ENCODE measurements at places on chromosomes 5 and 9. TPM values are rescaled to one million over a fixed set of nuclear protein-coding genes. Genes with fewer than 3 reads are reported as not detected.

C1QTNF3 gene
- total RNA-seq, result 11.3 TPM

POLE3 gene
- total RNA-seq, result 59.2 TPM

FXN gene
- total RNA-seq, result 11.5 TPM

PCDHGA6 gene
- 0.20 TPM for total RNA-seq

OR1Q1 gene
- not detected for total RNA-seq

DNA sequence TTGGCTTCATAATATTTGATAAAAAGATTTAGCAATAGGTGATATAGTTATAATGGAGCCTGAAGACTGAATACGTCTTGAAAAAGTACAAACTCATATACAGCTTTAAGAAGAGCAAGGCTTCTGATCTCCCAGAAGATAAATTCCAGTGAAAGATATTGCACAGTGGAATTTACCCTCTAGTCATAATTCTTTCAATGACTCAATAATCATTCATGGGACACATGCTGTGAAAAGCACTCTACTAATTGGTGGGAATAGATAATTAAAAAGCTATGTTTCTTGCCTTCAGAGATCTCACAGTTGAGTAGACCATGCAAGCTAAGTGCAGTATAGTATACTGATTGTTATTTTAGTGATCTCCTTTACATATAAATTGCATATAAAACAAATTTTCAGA is 538.6 kb upstream of the CYLC2 start:
- no peak for DNase-seq
- H3K4me1 ChIP-seq, result no peaks in the 10 kb centered on the region
- no peak overlapping the region for H3K27ac ChIP-seq
- no peak overlapping the region for H3K4me3 ChIP-seq
- H3K36me3 ChIP-seq, result no peaks in the 10 kb centered on the region

- no peak overlapping the region for H3K27ac ChIP-seq
- no peak for DNase-seq
- no peak overlapping the region for H3K4me3 ChIP-seq
- H3K36me3 ChIP-seq, result no peaks in the 10 kb centered on the region
Observed at GRCh38 chr9:79151791-79152190, 420.0 kb upstream of the TLE4 start.

- peaks cover 37% of the 10 kb centered on the region for H3K4me1 ChIP-seq
- H3K27me3 ChIP-seq, result no peaks in the 10 kb centered on the region
- DNase-seq, result peak; percentile 51
- H3K4me3 ChIP-seq, result no peak overlapping the region
- no peaks in the 10 kb centered on the region for H3K36me3 ChIP-seq
Observed at GRCh38 chr5:181181650-181182565, 23.1 kb downstream of the TRIM7 start.

DNA sequence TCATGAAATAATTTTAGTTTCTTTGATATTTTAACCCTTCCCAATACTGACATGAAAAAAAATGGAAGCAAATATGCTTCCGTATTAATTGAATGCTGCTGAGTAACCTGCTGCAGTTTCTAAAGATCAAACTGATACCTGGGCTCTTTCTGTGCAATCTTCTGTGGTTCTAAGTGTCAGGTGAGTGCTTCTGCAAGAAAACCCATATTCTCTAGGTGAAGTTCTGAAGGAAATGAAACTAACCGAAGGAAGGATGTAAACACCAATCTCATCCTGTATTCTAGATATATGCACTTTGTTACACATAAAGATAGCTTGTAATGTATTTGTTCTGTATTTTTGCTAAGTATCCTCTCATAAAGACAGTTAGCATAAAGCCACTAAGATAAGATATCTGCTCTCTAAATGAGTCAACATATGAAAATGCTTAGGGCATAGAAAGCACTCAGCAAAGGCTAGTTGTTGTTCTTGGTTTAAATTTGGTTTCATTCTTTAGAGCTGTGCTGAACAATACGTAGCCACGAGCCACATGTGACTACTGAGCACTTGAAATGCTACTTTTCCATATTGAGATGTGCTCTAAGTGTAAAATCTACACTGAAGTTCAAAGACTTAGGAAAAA is 52.0 kb downstream of the ITGA2 start:
- H3K4me3 ChIP-seq, result peak overlapping the region; percentile 8
- H3K27ac ChIP-seq, result no peak overlapping the region
- peak; percentile 33 for DNase-seq
- no peaks in the 10 kb centered on the region for H3K36me3 ChIP-seq
- H3K4me1 ChIP-seq, result no peaks in the 10 kb centered on the region

DNA sequence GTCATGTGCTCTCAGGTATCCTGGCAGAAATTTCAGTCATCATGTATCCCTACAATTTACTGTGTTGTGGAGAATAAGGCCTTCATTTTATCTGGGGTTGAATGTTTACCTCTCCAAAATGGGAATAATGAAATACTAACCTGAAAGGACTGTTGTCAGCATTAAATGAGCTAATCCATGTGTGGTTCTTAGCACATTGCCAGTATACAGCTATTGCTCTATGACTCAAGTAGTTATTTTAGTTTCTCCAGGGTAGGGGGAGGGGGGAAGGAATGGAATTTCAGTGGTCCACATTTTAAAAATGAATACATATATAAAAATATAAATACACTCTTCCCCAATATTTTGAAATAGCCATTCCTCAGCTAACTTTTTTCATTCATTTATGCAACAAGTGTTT is 3.5 kb downstream of the PAM start:
- no peaks in the 10 kb centered on the region for H3K27me3 ChIP-seq
- no peak overlapping the region for H3K4me3 ChIP-seq
- no peaks in the 10 kb centered on the region for H3K36me3 ChIP-seq
- H3K4me1 ChIP-seq, result peaks cover 22% of the 10 kb centered on the region
- DNase-seq, result no peak
